Thoracic aorta (tissue), 2 donors: ENCODE measurements at places on chromosomes 2 and 18. TPM values are rescaled to one million over a fixed set of nuclear protein-coding genes. Genes with fewer than 3 reads are reported as not detected.

DNA sequence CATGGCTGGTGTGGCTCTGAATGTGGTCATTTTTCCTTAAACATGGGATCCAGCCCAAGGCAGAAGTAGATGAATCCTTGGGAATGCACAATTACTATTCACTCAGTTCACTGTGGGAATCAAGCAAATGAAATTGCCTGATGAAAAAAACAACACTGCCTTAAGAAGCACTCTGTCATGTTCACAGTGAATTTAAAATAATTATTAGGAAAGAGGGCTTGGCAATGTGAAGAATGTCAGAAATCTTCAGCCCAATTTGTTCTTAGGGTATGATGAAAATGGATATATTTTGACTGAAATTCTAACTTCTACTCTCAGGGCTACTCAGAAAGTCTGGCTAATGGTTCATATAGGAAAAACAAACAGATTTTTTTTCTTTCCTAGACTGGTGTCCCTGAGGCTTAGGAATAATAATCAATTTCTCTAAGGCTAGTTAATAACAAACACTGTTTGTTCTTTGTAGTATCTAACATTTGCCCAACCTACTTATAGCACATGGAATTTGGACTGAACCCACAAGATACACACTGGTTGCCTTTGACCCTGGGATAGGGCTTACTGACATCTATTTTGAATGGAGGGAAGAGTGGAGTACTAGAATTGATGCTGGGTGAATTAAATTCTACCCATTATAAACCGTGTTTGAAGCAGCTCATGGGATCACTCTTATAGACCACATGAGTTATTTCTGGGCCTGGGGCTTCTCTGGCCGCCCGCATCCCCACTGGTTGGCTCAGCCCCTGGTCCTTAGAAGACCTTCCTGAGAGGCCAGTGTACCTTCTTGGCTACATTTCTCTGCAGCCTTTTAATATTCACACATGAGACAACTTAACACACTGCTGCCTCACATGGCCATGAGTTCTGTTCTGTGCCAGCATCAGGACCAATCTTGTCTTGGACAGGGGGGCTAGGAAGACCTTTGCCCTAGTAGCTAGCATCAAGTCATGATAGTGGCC lies 8.3 kb upstream of the MRPL33 start:
- H3K27ac ChIP-seq = peak overlapping the region; percentile 0
- no peaks in the 10 kb centered on the region for H3K27me3 ChIP-seq
- no peaks in the 10 kb centered on the region for H3K36me3 ChIP-seq
- DNase-seq = no peak

SPATA3 gene
- total RNA-seq = not detected

- no peaks in the 10 kb centered on the region for H3K36me3 ChIP-seq
- H3K4me3 ChIP-seq = no peak overlapping the region
- H3K4me1 ChIP-seq = peaks cover 46% of the 10 kb centered on the region
Measured at GRCh38 chr2:191184457-191184856, 33.7 kb upstream of the STAT4 start.

UGT1A4 gene
- total RNA-seq = not detected

GRCh38 chr18:57790316-57790715 lies 12.8 kb downstream of the ATP8B1 start:
- no peaks in the 10 kb centered on the region for H3K27me3 ChIP-seq
- H3K4me3 ChIP-seq = no peak overlapping the region
- peak overlapping the region; percentile 87 for H3K27ac ChIP-seq
- H3K36me3 ChIP-seq = no peaks in the 10 kb centered on the region
- peaks cover 99% of the 10 kb centered on the region for H3K4me1 ChIP-seq
- DNase-seq = no peak

IL36B gene
- total RNA-seq = not detected

DNA sequence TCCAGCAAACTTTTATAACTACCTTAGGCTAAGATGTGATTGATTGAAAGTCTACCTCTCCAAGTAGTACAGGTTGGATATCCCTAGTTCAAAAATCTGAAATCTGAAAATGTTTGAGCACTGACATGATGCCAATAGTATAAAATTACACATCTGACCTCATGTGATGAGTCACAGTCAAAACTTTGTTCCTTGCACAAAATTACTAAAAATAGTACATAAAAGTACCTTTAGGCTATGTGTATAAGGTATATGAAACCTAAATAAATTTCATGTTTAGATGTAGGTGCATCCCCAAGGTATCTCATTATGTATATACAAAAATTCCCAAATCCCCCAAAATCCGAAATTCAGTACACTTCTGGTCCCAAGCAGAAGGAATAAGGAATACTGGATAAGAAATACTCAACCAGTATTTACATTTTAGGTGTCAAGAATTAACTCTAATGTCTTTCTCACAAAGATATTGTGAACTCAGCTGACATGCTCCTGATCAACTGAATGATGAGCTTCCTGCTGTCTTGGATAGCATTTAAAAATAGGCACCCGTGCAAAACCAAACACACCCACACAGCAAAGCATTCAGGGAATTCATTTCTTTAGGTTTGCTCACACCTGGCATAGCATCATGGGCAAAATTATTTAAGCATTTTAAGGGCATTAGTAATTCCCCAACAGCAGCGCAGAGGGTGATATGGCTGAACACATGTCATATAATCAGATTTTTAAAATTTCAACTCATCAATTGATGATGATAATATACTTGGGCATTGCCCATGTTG lies 497.4 kb upstream of the MEIS1 start:
- H3K4me1 ChIP-seq = peaks cover 4% of the 10 kb centered on the region
- H3K27me3 ChIP-seq = no peaks in the 10 kb centered on the region
- no peak for DNase-seq
- no peak overlapping the region for H3K4me3 ChIP-seq
- H3K27ac ChIP-seq = no peak overlapping the region
